ENCODE measurements at places on chromosomes 1 and 21.

GRCh38 chr1:175757381-175758015 is 14.1 kb upstream of the TNR start:
- DNase-seq, result no peak

GRCh38 chr1:162256287-162256686 is 120.4 kb downstream of the SPATA46 start:
- DNase-seq, result no peak

GRCh38 chr1:29342351-29342750 is 106.0 kb downstream of the PTPRU start:
- no peak for DNase-seq

DNA sequence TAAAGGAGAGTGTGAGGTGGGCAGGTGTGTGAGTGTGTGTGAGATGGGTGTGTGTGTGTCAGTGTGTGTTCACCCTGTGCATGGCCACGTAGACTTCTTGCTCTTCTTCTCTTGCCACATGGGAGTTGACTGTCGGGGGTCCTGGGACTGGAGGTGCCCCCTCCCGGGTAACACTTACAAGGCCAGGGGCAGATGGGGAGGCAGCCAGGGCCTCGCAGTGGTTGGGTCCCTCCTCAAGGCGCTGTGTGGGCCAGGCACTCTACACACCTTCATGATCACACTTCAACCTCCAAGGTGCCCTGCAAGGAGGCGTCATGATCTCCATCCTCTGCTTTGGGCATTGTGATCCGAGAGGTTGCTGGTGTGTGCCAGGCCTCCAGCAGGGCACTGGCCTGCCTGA is 2.3 kb downstream of the PLA2G2F start:
- DNase-seq, result no peak

GRCh38 chr1:89596698-89597097 is 36.2 kb upstream of the LRRC8C start:
- no peak for DNase-seq

- no peak for DNase-seq
These were observed 30.7 kb downstream of the EVI5 start for GRCh38 chr1:92754000-92754718.

DNA sequence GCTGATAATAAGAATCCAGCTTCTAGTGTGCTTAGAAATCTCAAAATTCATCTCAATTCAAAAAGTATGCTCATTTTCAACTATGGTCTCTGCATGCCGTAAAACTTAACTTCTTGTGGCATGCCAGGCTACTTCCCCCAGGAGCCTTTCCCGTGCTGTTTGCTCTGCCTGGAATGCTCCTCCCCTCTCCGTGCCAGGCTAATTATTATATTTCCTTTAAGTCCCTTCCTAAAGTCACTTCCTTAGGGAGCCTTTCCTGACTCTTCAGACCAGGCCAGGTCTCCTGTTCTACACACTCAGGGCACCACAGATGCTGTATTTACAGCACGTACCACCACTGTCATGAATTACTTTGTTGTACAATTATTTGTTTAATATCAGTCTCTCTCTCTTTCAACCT is 67.1 kb upstream of the PPP2R5A start:
- no peak for DNase-seq

DNA sequence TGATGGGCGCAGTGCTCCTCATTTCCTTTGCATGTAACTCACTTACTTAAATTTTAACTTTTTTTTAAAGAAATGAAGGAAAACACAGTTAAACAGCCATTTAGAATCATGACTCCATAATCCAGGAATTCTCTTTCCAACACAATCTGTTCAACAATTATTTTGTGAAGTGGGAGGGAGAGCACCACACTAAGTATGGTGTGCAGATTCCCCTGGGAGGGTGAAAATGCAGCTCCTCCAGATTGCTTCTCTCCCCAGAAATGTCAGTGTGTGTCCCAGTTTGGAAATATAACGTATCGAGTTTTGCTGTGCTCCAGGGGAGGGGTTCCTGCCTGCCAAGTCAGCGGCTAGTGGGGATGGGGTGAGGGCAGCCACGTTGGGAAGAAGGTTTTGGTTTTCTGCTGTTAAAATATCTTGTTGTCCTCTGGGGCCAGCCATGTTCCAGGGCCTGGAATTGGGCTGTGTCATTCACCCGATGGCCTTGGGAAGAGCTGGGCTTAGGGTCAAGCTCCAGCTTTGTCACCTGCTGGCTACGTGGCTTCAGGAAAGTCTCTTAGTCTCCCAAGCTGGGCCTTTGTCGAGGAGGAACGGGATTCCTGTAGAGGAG is 17.3 kb upstream of the DISP3 start:
- DNase-seq, result no peak

DNA sequence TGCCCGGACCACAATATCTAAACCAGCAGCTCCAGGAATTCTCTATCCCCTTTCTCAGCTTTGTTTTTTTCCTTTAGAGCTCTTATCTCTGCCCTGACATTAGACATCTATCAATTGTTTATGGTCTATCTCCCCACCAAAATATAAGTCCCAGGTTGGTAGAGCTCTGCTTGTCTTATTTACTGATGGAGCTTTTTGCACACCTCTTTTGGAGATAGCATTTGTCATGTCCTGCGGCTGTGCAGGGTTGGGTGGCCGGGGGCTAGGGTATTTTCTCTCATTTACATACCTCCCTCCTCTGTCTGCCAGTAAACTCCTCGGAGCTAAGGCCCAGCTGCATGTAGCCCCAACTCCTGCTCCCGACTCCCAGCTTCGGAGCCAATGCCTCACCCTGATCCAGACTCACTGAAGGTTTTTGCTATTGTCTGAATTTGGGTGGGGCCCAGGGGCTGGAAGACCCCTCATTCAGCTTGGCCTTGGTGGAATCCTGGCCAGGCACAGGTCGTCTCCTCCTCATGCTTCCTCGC is 11.1 kb upstream of the PDE9A start:
- DNase-seq, result no peak

DNA sequence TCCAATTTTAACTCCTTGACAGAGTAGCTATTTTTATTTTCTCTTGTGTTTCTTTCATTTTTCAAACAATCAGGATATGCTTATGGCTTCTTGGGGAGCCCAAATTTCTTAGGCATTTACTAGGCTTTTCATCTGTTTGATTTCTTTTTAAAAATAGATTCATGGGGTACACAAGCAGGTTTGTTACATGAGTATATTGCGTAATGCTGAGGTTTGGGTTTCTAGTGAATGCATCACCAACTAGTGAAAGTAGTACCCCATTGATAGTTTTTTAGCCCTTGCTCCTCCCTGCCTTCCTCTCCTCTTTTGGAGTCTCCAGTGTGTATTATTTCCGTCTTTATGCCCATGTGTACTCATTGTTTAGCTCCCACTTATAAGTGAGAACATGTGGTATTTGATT is 190.7 kb downstream of the CENPF start:
- no peak for DNase-seq

DNA sequence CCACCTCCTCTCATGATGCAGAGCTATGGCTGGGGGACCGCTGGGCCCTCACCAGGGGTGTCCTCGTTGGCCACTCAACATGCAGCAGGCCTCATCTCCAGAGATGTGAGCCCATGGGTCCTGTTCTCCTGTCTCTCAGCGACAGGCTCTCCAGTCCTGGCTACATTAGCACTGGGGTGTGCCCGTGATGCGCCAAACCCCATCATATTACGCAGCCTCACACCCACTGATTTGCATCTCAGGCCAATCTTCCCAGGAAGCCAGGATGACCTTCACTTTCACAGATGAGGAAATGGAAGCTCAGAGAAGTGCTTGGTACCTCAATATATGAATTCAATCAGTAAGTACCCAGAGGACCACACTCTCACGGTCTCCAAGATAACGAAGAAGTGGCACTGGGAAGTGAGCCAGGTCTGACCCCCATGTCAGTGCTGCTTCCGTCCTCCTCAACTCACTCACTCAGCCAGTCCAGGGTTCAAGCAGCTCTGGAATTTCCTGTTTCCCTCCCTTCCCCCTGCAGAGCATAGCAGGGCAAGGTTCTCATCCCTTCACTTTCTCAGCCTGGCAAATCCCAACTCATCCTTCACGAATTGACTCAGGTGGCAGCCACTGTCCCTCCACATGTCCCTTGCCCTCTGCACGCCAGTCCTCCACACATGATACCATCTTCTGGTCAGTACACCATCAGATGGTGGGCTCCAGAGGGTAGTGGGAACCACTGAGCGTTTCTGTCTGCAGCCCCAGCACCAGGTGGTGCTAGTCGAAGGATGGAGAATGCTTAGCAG is 28.9 kb upstream of the EVA1B start:
- no peak for DNase-seq

DNA sequence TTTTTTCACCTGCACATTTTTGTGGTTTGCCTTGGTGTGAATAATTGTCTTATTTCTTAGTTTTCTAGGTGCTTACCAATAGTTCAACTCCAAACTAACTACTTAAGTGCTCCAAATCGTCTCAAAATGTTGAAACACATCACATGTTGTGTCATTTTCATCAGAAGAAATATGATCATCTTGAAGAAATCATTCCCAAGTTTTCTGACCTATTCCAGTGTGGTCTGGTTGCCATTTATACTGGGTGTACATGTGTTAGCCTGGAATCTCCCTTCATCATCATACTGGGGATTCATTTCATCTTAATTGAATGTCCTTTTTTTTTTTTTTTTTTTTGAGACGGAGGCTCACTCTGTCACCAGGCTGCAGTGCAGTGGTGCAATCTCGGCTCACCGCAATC is 67.0 kb downstream of the EIF2B3 start:
- DNase-seq, result no peak

DNA sequence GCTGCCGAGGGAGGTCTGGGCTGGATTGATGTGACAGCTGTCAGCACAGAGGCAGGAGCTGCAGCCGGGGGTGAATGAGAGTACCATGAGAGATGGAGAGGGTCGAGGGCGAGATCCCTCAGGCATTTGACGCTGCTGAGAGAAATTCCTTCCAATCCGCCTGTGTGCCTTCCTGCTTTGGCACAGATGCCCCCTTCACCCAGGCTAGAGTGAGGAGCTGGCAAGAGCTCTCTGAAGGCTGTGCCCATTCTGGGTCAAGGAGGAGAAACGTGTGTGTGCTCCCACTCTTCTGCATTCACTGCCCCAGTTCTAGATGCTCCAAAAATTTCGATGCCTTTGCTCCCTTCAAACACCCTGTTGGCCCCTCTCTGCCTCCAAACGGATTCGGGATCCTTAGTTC is 4.8 kb downstream of the ARTN start:
- no peak for DNase-seq

DNA sequence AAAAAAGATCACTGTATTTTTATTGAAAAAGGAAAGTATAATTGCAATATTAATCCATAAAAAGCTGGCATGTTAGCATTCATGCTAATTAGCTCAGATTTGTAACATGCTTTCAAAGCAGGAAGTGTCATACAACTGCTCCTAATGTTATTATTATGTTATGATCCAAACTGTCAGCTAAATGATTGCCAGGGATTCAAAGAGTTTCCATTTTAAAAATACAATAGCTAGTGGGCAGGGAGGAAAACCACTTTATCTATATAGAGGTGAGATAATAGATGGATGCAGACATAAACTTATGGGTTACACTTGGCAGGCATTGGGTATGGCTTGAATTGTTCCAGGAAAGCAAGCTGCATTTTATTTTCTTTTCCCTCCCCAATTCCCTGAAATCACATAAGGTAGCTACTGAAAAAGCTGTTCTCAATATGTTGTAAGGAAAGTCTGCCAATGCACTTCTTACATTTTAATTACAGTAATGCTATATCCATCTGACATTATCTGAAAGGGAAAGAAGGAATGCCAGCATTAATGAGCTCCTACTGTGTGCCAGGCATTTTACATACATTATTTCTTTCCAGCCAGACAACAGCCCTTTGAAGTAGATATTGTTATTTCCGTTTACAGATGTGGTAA is 9.8 kb upstream of the MYSM1 start:
- DNase-seq, result no peak

Measured in left hindlimb (tissue), 1 donor.